Activated naive CD4-positive, alpha-beta T cell treated with anti-CD3 and anti-CD28 coated beads, Interleukin-2, amount 50 U/mL, for 72 hours (primary cell): ENCODE measurements at places on chromosomes 1 and 21. TPM values are rescaled to one million over a fixed set of nuclear protein-coding genes. Genes with fewer than 3 reads are reported as not detected.

- DNase-seq: no peak
Observed at GRCh38 chr1:75616436-75617433, 5.8 kb upstream of the SLC44A5 start.

Gene C1orf115
- 0.60 TPM for total RNA-seq

Gene GPR52
- 0.57 TPM for total RNA-seq

DNA sequence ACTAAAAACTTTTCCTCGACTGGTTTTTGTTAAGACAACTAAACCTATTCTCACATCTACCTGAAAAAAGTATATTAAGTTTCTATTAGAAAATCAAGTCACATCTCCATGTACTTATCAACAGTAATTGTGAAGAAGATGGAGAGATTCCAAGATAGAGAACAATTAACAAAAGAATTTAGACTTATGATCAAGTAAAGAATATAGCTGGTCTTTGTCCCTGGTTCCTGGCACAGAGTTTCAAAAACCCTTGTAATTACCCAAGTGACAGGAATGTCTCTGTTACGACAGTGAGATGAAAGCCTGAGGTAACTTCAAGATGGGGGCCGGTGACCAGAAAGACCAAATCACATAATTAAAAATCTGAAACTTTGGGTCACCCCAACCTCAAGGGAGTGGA, 91.6 kb downstream of the ASH1L start:
- no peak for DNase-seq

DNA sequence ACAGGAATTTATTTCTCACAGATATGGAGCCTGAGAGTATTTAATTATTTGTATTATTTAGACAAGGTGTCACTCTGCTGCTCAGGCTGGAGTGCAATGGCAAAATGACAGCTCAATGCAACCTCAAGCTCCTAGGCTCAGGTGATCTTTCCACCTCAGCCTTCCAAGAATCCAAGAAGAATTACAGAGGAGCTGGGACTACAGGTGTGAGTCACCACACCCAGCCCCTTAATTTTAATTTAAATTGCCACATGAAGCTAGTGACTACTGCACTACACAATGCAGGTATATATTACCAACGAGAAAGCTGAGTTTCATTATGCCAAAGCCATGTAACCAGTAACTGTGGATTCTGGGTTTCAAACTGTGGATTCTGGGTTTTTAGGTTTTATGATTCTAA, 2.1 kb downstream of the KHDC4 start:
- no peak for DNase-seq

Gene GJA9
- not detected for total RNA-seq

- DNase-seq: no peak
Observed at GRCh38 chr1:231508497-231508896, 20.0 kb upstream of the TSNAX start.

GRCh38 chr1:41977326-41977725, 58.6 kb upstream of the HIVEP3 start:
- no peak for DNase-seq

- DNase-seq: no peak
Observed at GRCh38 chr1:245046769-245047168, 108.0 kb upstream of the KIF26B start.

DNA sequence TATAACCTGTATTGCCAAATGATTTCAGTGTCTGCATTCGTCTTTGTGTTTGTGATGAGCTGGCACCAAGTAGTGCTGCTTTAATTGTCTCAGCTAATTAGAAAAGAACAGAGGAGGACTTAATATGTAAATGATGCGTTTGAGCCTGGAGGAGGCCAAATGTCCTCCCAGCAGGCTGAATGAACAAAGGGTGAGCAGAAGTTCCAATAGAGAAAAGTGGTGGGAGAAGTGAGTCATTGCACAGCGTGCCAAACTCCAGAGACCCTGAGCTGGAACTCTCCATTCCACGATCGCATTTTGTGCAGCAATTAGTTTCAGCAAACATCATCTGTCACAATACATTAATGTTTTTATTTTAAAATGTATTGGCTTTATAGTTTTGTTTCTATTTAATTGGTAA, 17.9 kb downstream of the ETV3L start:
- DNase-seq: no peak

GRCh38 chr1:186189156-186189555, 185.9 kb downstream of the TPR start:
- no peak for DNase-seq

- no peak for DNase-seq
Observed at GRCh38 chr1:19003371-19004290, 47.2 kb upstream of the IFFO2 start.

Gene OR14A2
- total RNA-seq: not detected

GRCh38 chr21:43315244-43316137, 111.4 kb downstream of the SIK1 start:
- no peak for DNase-seq

- DNase-seq: no peak
Observed at GRCh38 chr1:153474347-153474746, 13.9 kb upstream of the S100A7 start.

GRCh38 chr21:39519835-39520234, 68.1 kb downstream of the SH3BGR start:
- DNase-seq: no peak

DNA sequence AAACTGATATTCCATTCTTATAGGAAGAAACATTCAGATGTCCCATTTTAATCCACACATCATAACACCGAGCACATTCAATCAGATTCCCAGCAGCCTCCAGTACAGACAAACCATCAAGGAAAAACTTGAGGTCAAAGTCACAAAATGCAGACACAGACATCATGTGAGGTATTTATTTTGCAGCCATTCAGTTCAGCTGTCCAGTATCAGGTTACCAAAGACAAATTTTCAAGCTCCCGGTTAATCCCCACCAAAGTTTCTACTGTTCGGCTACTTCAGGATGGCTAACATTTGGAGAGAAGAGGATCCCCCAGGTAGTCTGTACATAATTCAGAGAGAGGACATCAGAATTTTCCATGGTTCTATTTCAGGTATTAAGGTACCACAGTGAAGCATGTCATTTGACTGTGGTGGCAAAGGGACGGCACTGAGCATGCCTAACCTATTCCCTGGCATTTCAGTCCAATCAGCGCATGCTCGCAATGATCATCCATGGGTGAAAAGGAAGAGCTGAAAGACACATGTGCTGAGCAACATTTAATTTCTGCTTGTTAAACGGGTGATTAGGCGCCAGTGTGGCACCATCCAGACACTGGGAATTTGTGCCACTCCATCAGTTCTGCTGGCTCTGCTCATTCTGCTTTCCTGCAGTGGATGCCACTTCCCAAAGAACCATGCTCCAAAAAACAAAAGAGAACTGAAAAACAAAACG, 13.6 kb upstream of the NDC1 start:
- DNase-seq: no peak

DNA sequence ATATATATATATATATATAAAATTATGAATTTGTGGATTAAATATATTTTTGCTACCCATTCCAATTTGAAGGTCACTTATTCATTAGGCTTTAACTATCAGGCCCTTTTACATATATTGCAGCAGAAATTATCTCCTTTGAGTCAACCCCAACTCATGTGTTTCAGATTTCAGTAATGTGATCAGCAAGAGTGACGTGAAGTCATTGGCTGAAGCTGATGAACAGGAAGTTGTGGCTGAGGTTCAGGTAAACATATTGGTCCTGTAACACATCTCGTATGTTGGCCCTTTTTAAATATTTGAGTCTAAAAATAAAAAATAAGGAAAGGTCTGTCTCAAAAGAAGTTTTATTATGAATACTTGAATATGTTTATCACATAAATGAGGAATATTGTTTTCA, 8.5 kb downstream of the VPS45 start:
- no peak for DNase-seq

DNA sequence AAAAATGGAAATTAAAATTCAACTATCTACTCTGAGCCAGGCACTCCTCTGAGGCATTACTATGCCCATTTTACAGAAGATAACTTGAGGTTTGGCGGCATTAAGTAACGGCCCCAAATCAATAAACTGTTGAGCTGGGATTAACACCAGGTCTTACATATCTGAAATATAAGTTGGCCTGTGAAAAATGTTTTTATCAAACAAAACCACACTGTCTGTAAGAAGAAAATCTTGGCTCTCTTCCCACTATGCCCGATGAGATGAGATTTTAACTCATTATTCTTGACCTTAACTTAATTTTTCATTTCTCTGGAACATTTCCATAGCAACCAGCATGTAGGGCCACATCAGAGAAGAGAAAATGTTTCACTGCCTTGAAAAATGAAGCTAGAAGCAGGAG, 21.8 kb downstream of the RC3H1 start:
- no peak for DNase-seq
